ENCODE measurements at places on chromosomes 12 and 14.

GRCh38 chr14:90698379-90698869 is 117.8 kb downstream of the TTC7B start:
- DNase-seq, result no peak

DNA sequence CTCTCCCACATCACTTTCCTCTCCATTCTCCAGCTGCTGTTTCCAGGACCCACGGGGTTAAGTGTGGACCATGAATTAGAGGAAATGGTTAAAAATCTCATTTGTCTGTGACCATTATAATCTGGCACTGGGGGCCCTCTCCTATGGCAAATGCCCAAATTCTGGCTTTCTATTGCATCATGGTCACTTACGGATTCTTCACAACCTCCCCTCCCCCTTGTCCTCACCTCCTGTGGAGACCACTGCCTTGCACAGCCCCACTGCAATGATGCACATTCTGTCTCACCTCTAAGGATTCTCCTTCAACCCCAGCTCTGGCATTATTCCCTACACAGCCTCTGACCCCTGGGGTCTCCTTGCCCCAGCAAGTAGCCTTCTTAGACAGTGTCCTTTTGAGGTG is 18.9 kb downstream of the BCAT1 start:
- DNase-seq, result no peak

GRCh38 chr14:50013198-50013918 is 103.0 kb downstream of the VCPKMT start:
- DNase-seq, result no peak

DNA sequence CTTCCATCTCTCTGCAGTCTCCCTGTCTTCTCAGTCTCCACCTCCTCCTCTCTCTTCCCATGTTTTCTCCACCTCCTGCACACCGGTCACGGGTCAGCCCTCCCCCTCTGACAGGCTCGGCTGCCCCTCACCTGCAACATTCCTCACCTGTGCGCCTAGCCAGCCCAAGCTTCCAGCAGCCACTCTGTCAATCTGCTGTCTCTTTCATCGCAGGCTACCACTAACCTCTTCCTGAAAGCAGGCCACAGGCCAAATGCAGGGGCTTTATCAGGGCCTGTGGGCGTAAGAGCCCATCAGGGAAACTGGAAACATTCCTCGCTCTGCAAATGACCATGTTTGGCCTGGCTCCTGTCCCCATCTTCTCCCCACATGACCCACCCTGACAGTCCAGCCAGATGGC is 34.5 kb downstream of the CMKLR1 start:
- no peak for DNase-seq

- DNase-seq, result no peak
These were observed 649 bp upstream of the SALL2 start for GRCh38 chr14:21526672-21527317.

- no peak for DNase-seq
These were observed 24.8 kb upstream of the MUCL1 start for GRCh38 chr12:54829511-54829910.

GRCh38 chr12:91914701-91915100 is 230.9 kb downstream of the BTG1 start:
- no peak for DNase-seq

DNA sequence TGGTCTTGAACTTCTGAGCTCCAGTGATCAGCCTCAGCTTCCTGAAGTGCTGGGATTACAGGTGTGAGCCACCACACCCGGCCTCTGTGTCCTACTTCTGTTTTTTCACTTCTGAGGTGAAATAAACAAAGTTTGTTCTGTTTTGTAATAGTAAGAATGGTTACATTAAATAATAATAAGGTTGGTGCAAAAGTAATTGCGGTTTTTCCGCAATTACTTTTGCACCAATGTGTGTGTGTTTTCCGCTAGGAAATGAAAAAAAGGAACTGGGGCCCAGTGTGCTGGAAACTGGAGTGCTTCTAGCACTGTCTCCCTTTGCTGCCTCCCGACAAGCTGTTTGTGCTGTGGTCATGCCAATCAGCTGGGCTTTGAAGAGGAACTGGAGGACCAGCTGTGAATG is 140.9 kb downstream of the NTS start:
- no peak for DNase-seq

DNA sequence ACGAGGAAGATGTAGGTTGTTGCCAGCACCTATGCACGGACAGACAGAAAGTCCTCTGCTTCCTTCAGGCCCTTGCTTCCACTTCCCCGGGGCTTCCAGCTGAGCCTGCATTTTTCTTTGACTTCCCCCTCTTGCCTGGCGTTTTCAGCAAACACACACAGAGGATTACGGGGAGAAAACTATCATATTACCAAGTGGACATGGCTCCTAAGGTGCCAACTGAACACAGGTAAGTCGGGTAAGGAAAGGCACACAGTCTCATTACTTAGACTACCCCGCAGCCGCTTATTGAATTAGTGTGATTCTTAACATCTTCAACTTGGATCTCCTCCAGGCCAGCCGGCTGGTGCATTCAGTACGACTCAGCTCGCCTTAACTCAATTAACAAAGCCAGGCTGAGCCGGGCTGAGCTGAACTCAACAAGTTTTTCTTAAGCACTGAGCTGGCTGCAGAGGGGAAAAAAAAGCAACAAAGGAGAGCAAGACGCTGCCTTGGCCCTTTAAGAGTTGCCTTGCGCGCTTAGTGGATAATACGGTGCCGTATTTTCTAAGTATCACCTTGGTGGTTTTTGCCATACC is 19.2 kb upstream of the MAP1LC3B2 start:
- DNase-seq, result no peak
